ENCODE measurements at places on chromosomes 7 and 10.

DNA sequence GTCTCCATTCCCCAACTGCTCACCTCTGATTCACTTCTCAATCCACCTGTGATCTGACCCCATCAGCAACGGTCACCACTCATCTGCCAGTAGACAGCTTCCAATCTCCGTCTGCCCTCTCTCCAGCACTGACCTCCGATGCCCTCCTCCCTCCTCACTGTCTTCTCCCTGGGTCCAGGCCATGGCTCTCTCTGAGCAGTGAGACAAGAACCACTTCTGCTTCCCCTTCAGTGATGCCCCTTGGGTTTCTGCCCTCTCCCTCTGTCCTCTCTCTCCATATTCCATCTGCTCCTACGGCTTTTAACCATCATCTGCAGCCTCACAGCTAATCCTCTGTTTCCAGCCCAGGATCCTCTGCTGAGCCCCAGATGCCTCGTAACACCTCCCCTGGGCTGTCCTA lies 55.5 kb upstream of the OPALIN start:
- no peaks in the 10 kb centered on the region for H3K36me3 ChIP-seq
- H3K27me3 ChIP-seq = peaks cover 8% of the 10 kb centered on the region
- H3K4me1 ChIP-seq = no peaks in the 10 kb centered on the region
- no peak overlapping the region for H3K4me3 ChIP-seq
- DNase-seq = no peak

DNA sequence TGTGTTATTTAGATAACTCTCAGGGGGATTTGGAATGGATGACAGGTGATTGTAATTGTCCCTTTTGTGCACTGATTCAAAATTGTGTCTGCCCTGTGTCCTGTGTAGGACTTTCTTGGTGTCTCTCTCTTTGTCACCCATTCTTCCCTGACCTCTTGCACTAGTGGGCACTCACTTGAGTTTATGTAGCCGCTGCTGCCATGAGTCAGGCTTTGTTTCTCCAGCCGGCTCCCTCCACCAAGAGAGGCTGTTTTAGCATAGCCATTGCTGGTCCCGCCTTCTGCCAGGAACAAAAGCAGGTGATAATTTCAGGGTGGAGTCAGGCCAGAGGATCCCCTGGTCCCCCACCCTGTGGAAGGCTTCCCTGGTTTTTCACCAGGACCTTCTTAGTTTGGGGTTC lies 8.4 kb downstream of the COL17A1 start:
- no peaks in the 10 kb centered on the region for H3K4me1 ChIP-seq
- no peaks in the 10 kb centered on the region for H3K27me3 ChIP-seq

DNA sequence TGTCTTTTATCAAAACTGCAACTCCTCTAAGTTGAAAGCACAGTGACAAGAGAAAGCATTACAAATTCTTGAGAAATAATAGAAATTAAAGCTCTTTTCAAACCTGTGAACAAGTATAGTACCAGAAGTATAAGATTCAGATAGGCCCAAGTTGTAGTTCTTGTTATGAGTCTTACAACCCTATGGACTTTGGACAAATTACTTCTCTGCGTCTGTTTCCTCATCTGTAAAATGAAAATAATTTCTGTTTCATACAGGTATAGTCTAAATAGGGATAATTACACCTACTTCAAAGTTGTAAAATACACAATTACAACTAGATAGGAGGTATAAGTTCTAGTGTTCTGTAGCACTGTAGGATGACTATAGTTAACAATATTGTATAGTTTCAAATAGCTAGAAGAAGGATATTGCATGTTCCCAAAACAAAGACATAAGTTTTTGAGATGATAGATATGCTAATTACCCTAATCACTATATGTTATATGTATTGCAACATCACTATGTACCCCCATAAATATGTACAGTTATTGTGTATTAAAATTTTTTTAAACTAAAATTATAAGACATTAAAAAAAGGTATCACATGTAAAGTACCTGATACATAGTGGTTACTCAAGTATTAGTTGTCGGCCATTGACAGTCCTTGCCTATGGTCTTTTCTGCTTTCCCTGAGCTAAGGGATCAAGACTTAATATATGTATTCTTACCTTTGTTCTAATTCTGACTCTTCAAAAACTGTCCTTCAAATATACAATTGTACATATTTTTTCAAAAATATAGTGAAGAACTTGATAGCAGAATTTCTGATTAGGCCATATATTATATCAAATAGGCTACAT lies 1.8 kb upstream of the WASL start:
- peaks cover 41% of the 10 kb centered on the region for H3K4me1 ChIP-seq
- peaks cover 15% of the 10 kb centered on the region for H3K27me3 ChIP-seq
- peak overlapping the region; percentile 69 for H3K27ac ChIP-seq
- peak overlapping the region; percentile 24 for H3K4me3 ChIP-seq
- DNase-seq = no peak

DNA sequence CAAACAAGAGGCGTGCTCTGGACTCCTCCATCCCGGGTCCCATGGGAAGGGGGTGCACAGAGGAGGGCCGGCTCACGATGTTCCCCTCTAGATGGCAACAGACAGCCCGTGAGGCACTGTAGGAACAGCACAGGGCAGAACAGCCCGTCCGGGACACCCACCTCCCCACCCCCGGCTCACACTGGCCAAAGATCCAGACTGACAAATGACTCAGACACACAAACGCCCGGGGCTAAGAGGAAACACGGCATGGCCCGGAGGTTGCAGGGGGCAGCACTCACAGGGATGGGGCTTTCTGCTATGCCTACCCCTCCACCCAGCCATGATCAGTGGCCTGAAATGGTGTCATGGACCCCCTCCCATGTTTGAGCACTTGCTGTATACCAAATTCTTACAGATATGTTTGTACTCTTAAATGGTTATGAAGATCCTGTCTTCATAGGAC lies 4.9 kb upstream of the ELN start:
- no peak overlapping the region for H3K4me3 ChIP-seq
- peaks cover 13% of the 10 kb centered on the region for H3K27me3 ChIP-seq
- peaks cover 2% of the 10 kb centered on the region for H3K4me1 ChIP-seq

DNA sequence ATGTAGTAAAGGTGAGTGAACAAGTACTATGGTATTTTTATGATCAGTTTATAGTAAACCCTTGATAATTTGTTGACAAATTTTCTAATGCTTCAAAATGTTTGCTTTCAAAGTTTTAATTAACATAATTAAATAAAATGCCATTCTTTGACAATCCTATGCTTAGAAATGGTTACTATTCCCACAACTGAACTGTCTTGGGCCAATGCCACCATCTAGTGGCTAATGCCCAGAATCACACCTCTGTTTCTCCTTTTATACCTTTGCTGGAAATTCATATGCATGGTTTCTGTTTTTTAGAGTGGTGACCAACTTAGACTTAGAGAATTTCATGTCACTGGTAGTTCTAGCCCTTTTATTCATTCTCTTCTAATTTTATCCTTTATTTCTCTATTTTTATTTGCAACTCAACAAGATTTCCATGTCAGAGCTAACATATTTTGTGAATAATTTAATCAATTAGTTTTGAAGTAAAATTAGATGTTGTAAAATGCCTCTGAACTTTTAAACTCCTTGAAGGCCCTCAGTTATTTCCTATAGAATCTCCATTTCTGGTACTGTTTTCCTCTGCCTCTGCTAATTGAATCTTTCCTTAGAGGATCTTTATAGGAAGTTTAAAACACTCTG lies 31.1 kb downstream of the PCGF5 start:
- H3K27me3 ChIP-seq = no peaks in the 10 kb centered on the region
- no peak overlapping the region for H3K27ac ChIP-seq
- DNase-seq = peak; percentile 41
- H3K4me1 ChIP-seq = no peaks in the 10 kb centered on the region
- H3K4me3 ChIP-seq = no peak overlapping the region
- peaks cover 32% of the 10 kb centered on the region for H3K36me3 ChIP-seq
